ENCODE measurements at places on chromosomes 11 and 22.

- no peak for DNase-seq
Observed at GRCh38 chr22:38097557-38098409, 12.7 kb downstream of the BAIAP2L2 start.

GRCh38 chr22:38989466-38989865, 7.3 kb downstream of the APOBEC3B start:
- no peak for DNase-seq

DNA sequence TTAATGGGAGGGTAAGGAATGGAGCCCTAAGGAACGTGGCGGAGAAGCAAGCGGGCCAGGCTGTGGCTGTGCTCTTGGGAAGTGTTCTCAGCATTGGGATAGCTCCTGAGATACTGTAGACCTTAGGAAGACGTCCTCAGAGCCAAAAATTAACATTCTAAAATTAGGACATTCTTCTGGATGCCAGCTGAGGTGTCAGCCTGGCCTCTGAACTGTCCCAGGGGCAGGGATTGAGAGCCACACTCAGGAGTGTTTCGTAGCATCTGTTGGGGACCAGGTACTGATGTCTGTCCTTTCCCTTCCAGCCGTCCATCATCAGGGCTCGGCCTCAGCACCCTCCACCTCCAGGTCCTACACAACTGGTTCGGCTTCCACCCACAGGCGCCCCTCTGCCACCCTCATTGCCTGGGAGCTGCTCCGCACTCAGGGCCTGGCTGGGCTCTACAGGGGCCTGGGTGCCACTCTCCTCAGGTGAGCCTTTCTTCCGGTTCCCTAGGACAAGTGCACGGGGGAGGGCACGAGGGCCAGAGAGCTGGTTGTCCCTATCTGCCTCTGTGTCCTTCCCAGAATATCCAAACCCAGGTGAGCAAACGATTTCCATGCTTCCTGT, 23.6 kb downstream of the SLC25A18 start:
- DNase-seq, result no peak

DNA sequence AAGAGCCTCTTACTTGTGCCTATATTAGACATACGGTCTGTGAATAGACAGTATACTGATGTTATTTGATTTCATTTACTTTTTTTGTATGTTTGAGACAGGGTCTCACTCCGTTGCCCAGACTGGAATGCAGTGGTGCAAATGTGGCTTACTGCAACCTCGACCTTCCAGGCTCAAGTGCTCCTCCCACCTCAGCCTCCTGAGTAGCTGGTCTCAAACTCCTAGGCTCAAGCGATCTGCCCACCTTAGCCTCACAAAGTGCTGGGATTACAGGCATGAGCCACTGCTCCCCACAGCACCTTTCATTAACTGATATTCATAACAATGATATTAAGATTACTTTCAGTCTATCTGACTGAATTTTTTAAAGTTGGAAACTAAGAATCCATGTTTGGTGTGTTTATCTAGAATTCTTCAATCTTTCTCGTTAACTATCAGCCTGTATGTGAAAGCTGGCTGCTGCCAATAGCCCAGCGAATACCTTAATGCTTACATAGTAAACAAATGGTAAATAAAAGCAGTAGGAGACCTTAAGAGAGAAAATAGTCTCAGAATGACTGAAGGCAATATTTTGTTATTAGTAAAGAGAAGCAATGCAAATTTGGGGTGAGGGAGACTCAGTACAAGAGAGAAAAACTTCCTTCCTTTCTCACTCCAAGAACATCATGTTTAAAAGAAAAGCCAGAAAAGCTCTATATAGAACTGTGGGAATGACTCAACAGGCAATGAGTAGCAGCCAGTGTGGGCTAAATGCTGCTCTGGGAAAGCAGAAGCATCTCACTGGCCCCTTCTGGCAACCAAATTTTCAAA, 101.9 kb downstream of the MRTFA start:
- no peak for DNase-seq

DNA sequence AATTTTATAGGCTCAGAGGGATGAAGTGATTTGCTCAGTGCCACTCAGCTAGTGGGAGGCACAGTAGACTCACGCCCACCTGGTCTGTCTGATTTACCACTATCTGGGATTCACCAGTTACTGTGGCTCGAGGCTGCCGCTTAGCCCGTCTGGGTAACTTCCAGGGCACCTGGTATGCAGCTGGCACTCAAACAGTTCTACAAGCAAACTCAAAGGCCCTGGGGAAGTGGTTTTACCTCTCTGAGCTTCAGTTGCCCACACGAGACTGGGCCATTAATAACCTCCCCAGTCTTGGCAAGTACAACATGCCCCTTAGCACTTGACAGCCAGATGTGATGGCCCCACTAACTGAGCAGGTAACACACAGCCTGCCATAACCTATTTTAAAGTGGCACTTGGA, 2.6 kb downstream of the GDPD5 start:
- no peak for DNase-seq

DNA sequence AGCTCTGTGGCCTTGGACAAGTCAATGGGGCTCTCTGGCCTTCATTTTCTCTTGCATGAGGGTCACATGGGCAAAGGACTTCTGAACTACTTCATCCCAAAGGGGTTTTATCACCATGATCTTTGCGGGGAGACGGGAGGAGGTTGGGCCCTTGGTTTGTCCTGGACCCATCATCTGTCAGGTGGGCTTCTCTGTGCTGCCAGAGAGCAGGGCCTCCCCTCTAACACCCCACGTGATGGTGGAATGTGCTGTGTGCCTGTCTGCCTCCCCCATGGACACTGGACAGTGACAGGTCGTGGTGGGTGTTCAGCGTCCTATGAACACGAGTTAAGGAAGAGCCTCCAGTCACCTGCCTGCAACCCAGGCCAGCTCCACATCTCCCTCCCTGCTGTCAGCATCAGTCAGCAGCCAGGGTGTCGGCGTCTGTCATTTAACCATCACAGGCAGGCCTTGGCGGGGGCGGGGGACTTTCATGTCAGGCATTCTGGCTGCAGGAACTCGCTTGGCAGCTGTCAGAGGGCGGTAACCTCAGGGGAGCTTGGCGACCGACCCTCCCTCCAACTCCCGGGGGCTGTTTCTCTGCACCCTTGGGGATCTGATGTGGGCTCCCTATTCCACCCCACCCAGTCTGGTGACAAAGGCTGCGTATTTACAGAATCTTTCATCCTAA, 2.6 kb upstream of the SUN2 start:
- peak; percentile 77 for DNase-seq

- no peak for DNase-seq
Observed at GRCh38 chr11:11090495-11090894, 232.6 kb upstream of the ZBED5 start.

DNA sequence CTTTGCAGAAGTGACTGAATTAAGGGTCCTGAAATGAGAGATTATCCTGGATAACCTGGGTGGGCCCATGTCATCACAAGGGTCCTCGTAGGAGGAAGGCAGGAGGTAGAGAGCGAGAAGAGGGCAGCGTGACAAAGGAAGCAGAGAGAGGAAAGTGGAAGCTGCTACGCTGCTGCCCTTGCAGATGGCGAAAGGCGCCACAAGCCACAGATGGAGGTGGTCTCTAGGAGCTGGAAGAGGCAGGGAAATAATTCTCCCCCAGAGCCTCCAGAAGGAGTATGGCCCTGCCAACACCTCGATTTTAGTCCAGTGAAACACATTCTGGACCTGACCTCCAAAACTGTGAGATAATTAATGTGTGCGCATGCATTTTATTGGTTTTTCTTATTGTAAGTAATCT, 13.4 kb downstream of the TMEM184B start:
- DNase-seq, result no peak

DNA sequence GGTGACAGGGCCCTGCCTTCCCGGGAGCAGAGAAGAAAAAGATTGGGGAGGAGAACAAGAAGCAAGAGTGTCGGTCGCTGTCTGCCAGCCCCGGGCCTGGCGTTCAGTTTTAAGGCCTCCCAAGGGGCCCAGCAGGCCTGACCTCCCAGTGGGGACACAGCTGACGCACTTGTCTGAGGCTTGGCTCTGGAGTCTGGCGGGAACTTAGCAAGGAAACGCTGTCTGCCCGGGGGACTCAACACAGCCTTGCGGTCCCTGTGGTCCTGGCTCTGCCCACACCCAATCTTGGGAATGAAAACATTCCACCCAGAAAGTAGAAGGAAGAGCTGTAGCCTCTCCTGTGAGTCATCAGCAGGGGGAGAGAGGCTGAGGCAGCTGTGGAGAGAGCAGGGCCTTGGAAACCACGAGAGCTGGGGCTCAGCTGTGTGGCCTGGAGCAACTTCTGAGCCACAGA, 54.4 kb downstream of the TRAF6 start:
- DNase-seq, result no peak

- no peak for DNase-seq
Observed at GRCh38 chr22:46693634-46694415, 44.2 kb downstream of the CERK start.

- DNase-seq, result no peak
Observed at GRCh38 chr11:71442880-71443279, 5.3 kb downstream of the DHCR7 start.

DNA sequence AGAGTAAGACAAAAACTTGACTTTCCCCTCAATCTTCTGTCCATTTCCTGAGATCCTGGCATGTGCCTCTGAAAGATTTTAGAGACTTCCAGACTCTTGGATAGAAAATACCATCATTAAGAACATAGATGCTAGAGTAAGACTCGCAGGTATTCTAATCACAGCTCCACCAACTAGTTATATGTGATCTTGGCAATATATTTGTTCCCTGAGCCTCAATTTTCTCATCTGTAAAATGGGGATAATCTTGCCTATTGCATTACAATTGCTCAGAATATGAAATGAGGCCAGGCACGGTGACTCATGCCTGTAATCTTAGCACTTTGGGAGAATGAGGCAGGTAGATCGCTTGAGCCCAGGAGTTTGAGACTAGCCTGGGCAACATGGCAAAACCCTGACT, 10.7 kb downstream of the RHOG start:
- no peak for DNase-seq
